ENCODE measurements at places on chromosomes 12 and 14.

DNA sequence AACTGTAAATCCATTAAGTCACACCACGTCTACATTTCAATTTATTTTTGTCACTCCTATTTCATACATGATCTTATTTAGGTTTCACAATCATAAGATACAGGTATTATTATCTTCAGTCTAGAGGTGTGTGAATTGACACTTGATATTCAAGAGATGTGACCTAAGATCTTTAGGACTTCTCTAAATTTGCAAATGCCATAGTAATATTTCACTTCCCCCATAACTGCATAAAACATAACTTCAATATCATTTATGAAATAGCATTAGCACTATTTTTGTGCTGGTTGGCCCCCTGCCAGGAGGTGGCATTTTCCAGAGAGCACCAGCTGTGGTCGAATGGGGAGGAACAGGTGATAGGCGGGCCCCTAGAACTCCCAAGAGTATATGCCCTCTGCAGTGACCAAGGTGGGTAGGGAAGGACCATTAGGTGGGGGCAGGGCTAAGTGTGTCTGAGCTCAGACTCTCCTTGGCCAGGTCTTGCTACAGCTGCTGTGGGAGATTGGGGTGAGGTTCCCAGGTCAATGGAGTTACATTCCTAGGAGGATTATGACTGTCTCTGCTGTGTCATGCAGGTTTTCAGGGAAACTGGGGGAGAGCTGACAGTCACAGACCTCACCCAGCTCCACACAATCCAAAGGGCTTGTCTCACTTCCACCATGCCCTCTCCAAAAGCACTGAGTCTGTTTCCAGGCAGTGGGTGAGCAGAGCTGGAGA lies 49.2 kb upstream of the ERGIC2 start:
- DNase-seq = no peak

- DNase-seq = no peak
These were observed 9.4 kb downstream of the SART3 start for GRCh38 chr12:108551535-108551934.

GRCh38 chr14:85617791-85618190 lies 87.8 kb downstream of the FLRT2 start:
- DNase-seq = no peak

GRCh38 chr12:33514893-33515292 lies 75.3 kb upstream of the SYT10 start:
- DNase-seq = no peak

DNA sequence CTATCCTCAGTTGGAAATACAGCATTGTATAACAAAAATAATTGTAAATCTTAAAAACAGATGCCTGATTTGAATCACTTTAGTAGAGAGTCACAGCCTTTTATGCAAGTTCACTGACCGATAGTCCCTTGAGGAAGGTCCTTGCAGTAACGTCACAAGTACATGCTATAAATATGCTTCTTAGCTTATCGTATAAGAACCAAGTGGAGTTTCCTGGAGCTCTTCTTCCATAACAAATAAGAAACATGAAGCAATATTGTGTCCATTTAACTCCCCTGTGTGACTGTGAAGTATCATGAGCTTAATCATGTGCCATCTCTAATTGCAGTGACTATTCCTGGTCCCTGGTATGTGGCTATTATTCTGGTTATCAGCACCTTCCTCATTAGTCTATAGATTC lies 107.9 kb downstream of the SLC38A4 start:
- DNase-seq = no peak

GRCh38 chr12:117885211-117885610 lies 83.6 kb downstream of the KSR2 start:
- no peak for DNase-seq
